ENCODE measurements at places on chromosomes 6 and 20.

GRCh38 chr6:27893059-27893835 lies 18.9 kb downstream of the OR2B2 start:
- peak; percentile 97 for DNase-seq

DNA sequence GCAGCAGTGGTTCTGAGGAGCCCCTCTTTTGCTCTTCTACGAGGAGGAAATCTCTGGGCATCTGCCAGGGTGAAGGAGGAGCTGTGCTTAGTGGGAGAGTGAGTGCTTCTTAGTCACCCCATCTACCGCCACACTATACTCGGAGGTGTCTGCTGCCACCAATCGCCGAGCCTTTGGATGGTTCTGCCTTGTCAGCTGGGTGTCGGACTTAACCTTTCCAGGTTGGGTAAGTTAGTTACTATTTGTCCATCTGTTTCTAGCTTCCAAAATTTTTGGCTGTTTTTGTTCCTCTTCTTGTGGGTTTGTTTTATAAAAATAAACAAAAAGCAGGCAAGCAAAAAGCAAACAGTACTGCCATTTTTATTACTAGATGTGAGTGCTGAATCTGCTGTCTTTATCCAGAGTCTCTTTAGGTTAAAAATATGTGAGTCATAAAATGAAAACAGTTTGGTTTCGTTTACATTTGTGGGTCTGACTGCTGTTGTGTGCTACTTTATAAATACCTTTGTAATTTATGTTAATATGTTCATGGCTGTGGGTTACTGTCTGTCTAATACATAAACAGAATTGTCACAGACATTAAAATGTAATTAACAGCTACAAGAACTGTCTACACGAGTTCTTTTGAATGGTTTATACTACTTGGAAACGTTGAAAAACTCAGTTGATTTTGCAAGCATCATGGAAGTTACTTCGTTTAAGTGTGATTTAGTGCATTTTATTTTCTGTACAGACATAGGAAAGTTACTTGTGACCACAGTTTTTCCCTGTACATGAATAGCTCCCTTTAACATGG lies 89.2 kb downstream of the ARID1B start:
- no peak for DNase-seq

DNA sequence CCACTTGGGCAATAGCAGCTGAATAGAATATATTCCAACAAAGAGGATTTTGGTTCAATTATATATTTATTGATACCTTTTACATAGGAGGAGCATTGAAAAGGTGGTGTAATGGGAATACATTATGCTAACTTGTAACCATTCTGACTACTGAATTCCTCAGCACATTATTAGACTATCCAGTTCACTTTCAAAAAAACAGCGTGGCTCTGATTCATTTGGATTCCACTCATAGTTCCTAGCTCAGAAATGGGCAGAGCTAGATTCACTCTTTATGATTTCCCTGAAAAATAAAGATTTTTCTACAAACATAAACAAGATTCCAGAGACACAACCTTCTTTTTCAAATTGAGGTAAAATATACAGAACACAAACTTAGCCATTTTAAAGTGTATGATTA lies 9.2 kb upstream of the TRERF1 start:
- DNase-seq: no peak

- no peak for DNase-seq
Observed at GRCh38 chr6:111736005-111736608, 130.4 kb upstream of the TRAF3IP2 start.

DNA sequence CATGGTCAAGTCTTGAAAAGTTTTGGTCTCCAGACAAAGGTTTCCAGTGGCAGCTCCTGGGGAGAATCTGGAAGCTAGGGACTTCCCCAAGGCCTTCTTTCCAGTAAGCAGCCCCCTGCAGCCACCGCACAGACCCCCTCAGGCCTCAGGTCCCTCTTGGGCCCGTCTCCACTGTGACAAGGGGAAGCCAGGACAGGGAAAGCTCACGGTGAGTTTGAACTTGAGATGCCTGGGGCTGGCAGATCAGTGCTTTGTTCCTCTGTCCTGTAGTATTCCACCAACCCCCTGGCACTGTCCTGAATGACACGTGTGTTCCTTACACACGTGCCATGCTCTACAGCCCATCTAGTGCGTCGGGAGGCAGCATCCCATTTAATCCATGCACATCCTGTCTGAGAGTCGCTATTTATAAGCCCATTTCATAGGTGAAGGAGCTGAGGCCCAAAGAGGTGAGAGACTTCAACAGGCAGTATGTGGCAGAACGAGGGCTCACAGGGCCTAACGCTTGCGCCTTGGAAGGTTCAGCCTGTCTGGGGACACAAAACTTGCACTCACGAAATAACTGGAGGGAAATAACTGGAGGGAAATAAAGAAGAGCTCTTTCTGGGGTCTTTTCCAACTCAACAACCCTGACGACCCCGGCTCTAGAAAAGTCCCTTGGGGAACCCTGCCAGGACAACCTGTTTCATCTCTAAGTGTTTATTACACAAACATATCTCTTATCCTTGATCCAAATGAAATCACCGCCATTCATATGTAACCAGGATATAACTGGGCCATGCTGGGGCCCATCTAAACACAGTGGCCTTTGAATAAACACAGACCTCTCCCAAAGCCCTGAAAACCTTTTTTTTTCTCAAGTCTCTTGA lies 123.0 kb downstream of the BANF2 start:
- DNase-seq: no peak

DNA sequence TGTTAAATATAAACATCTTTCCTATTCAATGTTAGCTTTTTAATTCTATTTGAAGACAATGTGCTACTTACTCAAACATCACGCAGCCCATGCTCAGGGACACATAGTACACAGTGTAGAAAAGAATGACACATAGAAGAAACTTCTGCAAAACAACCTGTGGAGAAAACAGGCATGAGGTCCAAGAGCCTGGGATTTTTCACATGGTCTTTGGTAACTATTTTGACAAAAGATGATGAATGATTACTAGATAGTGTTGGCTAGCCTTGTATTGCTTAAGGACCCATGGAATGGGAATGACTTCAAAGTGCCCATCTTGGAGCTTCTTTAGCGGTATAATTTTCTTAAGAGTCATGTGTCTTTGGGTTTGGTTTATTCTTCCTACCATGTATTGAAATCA lies 15.4 kb downstream of the TMEM244 start:
- no peak for DNase-seq

DNA sequence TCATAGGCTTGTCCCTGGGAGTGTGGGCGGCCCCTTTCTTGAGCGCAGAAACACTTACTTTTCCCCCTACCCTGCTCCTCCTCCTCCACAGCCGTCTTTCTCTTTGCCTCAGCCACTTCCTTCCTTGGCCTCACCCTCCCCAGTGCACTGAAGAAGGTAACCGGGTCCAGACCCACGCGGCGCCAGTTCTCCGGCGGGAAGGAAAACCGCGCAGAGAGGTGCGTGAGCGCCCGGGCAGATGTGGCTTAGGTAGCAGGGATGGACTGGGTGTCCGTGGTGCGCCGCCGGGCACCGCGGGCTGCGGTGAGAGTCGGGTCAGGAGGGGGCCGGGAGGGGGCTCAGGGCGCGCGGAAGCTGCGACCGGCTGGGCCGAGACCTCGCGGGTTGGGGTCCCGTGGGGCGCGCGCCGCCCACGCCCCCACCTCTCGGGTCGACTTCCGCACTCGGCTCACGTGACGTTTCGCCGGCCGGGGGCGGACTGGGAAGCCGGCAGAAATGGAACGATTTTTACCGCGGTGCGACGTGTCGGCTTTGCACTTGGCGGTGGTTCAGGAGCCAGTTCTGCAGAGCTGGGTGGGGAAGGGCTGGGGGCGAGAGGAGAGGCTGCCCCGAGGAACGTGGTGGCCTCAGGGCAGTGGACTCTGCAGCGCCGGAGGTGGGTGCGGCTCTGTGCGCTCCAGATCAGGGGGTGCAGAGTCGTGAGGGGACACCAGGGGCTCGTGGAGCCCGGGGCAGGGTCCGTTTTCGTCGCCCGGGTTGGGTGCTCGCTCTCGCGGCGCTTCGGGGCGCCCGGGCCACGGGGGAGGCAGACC lies at the start of gene ABRACL:
ABRACL (plus strand) TSS at position 88 of the 812 bp plus-strand sequence. CDS start 5,416 bp downstream, outside the sequence.
- peak; percentile 8 for DNase-seq

GRCh38 chr20:62402456-62403150 lies 4.5 kb downstream of the CABLES2 start:
- no peak for DNase-seq

DNA sequence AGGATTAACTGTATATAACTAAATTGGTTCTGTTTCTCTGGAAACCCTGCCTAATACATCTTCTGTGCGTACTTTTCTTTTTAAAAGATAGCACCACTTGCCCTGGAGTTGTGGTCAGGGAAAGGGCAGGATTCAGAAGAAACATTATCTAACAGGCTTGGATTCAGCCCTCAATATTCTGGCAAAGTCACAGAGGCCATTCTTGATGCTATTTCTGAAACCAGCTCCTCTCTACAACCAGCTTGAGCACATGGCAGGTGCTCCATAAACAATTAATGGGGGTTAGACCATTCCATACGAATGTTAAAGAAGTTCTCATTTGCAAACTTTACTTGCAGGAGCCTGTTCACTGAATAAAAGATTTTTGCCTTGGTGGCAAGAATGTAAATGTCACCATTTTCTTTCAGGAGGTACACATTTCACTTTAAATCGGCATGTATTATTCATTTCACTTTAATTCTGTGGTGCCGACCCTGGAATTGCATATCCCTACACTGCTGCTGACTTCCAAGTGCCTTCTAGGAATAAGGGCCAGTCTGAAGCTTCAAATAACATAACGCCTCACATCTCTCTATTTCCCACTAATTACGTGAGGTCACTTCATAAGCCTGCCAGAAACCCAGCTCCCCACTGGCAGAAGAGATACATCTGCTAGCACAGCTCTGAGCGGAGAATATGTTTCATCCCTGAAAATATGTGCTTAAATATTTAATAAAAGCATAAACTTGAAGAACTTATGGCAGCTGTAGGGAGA lies 248.7 kb downstream of the ADGRG6 start:
- DNase-seq: no peak

GRCh38 chr6:4981761-4982160 lies 22.1 kb downstream of the RPP40 start:
- DNase-seq: no peak

DNA sequence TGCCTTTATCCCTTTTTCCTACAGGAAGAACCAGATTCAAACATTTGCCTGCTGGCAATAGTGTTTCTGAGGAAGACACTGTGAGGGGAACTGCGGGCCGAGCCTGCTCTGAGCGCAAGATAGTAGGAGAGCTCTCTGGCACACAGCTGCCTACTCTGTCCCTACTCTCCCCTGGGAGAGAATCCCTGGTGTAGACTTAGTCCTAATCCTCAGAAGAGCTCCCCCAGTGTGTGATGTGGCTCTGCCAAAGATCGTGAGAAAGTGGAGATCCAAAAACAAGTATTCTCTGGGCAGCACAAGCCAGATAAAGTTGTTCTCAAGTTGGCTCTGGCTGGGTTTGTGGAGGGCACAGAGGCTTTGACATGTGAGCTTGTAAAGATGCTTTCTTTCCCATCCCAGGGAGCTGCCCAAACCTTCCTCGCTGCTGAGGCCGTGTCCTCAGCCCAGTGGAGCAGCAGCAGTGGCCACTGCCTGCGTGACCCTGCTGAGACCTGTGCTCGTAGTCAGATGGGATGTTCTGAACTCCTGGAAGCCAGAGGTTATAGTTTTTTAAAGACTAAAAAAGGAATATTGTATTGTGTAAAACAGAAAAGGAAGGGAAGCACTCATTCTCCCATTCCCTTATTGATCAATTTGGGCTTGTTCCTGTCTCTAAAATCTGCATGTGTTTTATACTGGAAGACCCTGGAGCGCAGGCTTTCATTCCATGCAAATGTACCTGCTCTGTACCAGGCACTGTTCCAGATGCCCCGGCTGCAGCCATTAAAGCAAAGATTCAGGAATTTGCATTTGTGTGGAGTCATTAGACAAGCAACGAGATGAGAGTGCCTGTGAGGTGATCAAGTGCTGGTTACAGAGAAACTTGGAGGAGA lies 30.7 kb downstream of the PNLDC1 start:
- no peak for DNase-seq

GRCh38 chr6:162713974-162714780 lies 13.4 kb downstream of the PRKN start:
- DNase-seq: no peak

DNA sequence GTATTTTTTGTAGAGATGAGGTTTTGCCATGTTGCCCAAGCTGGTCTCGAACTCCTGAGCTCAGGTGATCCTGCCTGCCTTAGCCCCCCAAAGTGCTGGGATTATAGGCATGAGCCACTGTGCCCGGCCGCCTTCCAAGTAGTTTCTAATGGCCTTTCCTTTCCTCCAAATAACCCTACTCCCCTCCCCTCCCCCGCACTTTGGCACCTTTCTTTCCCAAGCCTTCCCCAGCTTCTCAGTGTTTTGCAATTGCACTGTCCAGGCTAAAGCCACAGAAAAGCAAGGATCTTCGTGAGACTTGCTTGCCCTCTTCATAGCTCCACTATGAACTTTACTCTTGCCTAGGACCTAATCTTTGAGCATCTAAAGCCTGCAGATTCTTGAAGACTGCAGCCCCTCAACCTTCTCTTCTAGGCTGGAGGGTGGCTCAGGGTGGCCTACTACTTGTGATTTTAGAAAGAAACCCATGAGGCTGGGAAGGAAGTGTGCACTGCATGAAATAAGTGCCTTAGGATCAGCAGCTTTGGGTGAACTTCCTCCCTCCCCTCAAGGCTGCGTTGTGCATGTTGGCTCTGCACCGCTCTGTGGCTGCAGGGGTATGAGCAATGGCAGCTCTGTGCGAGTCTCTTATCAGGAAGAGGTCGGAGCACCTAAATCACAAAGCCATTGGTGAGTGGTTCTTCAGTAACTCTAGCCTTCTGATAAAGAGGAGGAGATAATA lies 152.4 kb upstream of the SNX9 start:
- no peak for DNase-seq

GRCh38 chr20:2207770-2208097 lies 88.1 kb upstream of the TGM3 start:
- DNase-seq: no peak
